LoVo (cell line): ENCODE measurements at places on chromosomes 2 and 18.

- no peak for DNase-seq
Measured at GRCh38 chr18:42929857-42930256, 185.6 kb downstream of the RIT2 start.

- DNase-seq, result no peak
Measured at GRCh38 chr2:183998041-183998796, 600.1 kb upstream of the ZNF804A start.

GRCh38 chr2:215171151-215171550, 32.7 kb upstream of the ABCA12 start:
- peak; percentile 45 for DNase-seq

- no peak for DNase-seq
Measured at GRCh38 chr2:119134775-119135174, 23.8 kb downstream of the C1QL2 start.

GRCh38 chr2:58202404-58202803, 38.7 kb downstream of the FANCL start:
- DNase-seq, result no peak

- peak; percentile 32 for DNase-seq
Measured at GRCh38 chr2:56130463-56131070, 53.2 kb upstream of the CCDC85A start.

- no peak for DNase-seq
Measured at GRCh38 chr18:71105994-71106546, 817.2 kb downstream of the SOCS6 start.

- DNase-seq, result no peak
Measured at GRCh38 chr2:195404651-195405050, 252.4 kb upstream of the SLC39A10 start.

- no peak for DNase-seq
Measured at GRCh38 chr18:9735238-9735637, 27.1 kb downstream of the RAB31 start.

DNA sequence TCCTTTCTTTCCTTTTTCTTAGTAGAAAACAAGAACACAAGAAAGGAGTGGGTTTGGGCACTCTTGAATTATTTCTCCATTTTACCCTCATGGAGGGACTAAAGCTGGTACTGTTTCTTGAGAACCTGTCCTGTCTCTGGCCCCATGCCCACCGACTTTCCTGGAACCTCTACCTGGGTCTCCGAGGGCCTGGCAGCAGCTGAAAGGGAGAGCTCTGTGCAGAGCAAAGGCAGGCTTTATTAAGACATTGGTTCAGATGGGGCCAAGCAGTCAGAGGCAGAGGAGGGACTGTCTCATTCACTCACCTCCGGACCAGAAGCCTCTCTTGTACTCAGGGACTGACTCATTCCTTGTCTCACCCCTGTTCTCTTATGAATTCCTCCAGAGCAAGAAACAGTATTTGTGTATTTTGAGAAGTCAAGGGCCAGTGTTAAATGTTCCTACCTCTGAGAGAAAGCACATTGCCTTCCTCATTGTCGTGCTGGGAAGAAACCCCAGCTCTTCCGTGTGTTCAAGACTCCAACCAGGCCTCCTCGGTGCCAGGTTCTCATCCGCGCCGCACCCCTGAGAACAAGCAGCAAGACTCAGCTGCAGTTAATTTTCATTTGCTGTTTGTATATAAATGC, 201.9 kb upstream of the NT5C1B start:
- no peak for DNase-seq

- DNase-seq, result no peak
Measured at GRCh38 chr2:36812196-36812595, 115.7 kb downstream of the VIT start.

- DNase-seq, result no peak
Measured at GRCh38 chr18:42106784-42107183, 151.8 kb downstream of the PIK3C3 start.

DNA sequence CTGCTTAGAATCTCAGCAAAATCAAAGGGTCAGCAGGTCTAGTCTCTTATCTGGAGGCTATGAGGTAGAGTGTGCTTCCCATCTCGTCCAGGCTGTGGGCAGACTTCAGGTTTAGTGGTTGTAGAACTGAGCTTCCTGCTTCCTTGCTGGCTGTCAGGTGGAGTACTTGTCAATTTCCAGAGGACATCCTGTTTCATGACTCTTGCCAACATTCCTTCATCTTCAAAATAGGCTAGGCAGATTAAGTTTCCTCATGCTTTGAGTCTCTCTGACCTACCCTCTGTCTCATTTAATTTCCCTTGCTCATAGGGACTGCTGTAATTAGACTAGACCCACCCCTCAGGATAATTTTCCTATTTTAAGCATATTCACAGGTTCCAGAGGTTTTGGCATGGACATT, 562.6 kb downstream of the SPAG16 start:
- DNase-seq, result no peak

GRCh38 chr2:15160201-15160991, 400.7 kb downstream of the NBAS start:
- no peak for DNase-seq

DNA sequence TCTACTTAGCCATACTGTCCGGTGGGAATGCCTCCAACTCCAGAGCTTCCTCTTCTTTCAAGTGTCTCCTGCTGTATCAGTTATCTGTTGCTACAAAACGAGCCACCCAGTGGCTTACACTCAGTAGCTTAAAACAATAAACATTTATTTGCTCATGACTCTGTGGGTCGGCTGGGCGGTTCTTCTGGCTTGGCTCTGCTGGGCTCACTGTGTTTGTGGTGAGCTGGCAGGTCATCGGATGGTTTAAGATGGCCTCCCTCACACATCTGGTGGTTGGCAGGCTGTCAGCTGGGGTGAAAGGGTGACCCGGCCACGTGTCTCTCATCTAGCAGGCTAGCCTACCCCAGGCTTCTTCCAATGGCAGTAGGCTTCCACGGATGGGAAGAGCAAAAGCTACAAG, 122.4 kb upstream of the SLC1A4 start:
- DNase-seq, result peak; percentile 23

GRCh38 chr18:59699750-59700534, 2.7 kb upstream of the CCBE1 start:
- no peak for DNase-seq

GRCh38 chr2:32522770-32523169, 105.1 kb upstream of the TTC27 start:
- DNase-seq, result no peak

DNA sequence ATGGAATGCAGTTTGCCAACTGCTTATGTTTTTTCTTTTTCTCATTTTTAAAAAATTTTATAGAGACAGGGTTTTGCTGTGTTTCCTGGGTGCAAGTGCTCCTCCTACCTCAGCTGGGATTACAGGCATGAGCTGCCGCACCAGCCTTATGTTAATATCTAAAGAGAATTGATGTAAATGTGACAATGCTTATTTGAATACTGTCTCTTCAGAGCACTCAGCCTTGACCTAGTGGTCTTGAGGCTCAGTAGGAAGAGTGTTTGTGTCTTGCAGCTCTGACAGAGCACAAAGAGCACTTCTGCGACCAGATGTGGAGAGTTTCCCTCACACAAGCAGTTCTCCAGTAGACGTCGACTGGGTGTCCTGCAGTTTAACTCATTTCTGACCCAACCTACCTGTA, 55.3 kb downstream of the ARHGEF4 start:
- DNase-seq, result no peak

- DNase-seq, result no peak
Measured at GRCh38 chr2:127029350-127030051, 77.5 kb downstream of the BIN1 start.

DNA sequence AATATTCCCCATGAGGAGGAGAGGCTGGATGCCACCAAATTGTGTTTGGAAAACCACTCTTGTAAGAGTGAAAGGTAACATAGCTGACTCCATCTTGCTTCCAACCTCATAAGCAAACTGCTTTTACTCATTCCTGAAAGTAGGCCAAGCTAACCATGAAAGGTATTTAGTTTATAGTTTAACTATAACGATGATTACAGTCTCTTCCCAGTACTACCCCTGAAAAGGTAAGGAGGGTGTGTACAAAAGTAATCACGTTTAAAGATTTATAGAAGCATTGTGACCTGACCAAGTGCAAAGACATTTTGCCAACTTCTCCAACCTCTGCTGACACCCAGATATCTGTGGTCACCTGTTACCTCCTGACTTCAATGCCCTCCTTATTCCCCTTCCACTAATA, 122.6 kb downstream of the CD8B2 start:
- DNase-seq, result no peak

DNA sequence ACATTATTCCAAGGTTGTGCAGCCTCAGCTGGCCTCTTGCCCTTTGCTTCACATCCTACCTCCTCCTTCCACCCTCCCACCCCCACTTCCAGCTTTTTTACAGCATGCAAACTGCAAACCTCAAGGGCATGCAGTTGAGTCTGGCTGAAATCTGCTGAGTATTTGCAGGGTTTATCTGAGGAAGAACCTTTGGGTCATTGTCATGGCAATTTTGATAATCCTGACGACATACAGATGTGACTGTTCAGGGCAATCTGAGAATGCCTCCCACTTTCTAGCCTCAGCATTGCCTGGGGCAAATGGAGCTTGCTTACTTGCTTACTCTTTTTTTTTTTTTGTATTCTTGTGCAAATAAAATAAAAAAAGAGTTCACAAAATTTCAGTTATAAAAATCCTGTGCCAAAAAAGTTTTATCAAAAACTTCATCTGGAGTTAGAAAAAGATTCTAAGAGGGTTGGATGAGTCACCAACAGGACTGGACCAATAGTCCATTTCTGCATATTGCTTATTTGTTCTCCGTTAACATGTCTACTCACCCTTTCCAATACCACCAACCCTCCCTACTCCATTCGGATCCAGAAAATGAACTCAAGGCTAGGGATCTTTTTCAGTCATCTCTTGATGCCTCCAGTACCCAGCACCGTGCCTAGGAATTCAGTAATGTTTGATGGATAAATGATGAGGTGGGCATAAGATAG, 23.6 kb upstream of the LHCGR start:
- DNase-seq, result no peak
